Sigmoid colon (tissue), 7 donors: ENCODE measurements at places on chromosomes 2 and 18. TPM values are rescaled to one million over a fixed set of nuclear protein-coding genes. Genes with fewer than 3 reads are reported as not detected.

- no peak for DNase-seq
Measured at GRCh38 chr2:23544589-23545295, 159.8 kb downstream of the KLHL29 start.

- DNase-seq = no peak
Measured at GRCh38 chr2:151775057-151775740, 40.9 kb upstream of the NEB start.

GRCh38 chr2:23077596-23077995, 307.4 kb upstream of the KLHL29 start:
- no peak for DNase-seq

LIMS3 gene
- total RNA-seq = 4.6 TPM

CFC1 gene
- total RNA-seq = not detected

- no peak for DNase-seq
Measured at GRCh38 chr2:2744958-2745715, 414.1 kb upstream of the MYT1L start.

- no peak for DNase-seq
Measured at GRCh38 chr2:2919026-2919425, 458.6 kb downstream of the EIPR1 start.

LYPD6B gene
- not detected for total RNA-seq

KIF1A gene
- 6.7 TPM for total RNA-seq

SLC8A1 gene
- 337 TPM for total RNA-seq

TRIB2 gene
- 43.2 TPM for total RNA-seq
